Anterior cingulate cortex (tissue), 58 donors: ENCODE measurements at places on chromosomes 2 and 18.

DNA sequence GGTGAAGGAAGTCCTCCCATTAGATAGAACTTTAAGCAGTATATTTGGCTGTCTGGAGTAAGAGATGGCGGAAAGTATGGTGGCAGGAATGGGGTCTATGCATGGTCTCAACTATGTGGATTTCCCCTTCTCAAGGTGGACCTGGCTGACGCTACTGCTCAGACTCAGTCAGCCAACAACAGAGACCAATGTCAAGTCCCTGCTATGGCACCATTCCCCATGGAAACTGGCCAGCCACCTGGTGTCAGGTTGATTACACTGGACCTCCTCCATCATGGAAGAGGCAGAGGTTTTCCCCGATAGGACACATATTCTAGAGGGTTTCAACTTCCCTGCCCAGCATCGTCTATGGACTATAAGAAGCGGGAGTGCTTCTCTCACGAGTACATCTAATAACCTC lies 8.6 kb upstream of the FAHD2A start:
- no peak for DNase-seq

- DNase-seq, result no peak
These were observed 4.3 kb downstream of the MCEE start for GRCh38 chr2:71125506-71126294.

DNA sequence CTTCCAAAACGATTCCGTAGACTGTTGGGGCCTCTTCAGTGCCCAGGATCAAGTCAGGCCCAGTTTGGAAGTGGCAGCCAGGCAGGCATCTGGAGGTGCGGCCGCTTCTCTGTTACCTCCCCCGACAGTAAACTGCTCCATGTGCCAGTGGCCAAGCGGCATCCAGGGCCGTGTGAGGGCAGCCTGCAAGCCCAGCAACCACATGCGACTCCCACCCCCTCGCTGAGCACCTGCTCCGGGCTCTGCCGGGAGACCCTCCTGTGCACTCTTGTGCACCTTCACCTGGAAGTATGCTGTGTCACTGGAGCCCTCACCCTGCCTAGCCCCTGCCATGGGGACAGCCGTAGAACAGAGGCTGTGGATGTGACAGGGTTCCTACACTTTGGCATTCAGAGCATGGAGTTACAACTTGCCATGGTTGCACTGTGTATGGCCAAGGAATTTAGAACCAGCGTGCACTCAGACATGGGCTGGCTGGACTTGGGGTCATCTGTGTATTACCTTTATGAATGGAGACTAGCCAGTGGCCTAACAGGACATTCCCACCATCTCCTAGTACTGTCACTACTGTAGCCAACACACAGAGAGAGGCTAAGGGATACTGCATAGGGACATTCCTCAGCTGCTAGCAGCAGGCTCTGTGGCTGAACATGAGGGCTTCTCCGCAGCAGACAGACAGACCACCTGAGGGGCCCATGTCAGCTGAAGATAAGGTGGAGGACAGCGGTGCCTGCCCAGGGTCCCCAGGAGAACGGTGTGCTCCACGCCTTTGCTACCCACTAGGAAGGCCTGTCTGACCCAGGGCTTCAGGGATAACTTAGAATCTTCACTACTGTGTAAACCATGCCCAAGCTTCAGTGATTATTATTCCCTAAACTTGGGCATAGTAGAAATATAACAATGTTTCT lies 25.0 kb upstream of the FAHD2A start:
- no peak for DNase-seq

DNA sequence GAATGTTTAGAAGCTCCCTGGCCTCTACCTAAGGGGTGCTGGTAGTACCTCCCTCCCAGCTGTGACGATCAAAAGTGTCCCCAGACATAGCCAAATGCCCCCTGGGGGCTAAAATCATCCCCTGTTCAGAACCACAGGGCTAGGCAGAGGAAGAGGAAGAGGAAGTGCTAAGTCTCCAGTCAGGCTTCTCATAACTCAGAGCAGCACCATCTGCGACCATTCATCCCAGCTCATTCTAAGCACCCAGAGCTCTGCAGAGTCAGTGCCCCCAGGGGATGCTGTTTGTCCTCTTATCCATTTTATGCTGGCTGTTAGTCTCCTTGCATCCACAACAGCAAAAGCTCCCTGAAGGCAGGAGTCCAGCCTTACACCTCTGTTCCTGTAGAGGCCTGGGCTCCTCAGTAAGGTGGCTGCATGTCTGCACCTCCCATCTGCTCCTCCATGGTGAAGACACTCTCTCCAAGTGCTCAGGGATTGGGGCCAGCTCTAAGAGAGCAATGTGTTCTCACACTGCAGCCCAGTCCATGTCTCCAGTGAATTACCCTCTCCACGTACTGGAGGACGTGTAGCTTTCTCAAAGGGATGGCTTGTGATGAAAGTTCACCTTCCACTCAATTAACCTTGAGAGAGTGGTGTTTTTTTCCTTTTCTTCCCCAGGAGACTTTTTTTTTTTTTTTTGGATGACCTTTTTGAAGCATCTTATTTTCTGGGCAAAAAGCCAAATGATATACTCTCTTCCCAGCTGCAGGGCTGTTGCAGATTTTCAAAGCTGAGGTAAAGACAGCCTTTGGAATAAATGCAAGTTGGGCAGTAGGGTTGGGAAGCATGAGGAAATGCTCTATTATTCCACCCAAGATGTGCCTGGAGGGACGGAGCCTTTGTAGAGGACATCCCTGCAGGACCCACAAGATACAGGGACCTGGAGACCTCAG lies 158.9 kb upstream of the SLC14A2 start:
- no peak for DNase-seq

DNA sequence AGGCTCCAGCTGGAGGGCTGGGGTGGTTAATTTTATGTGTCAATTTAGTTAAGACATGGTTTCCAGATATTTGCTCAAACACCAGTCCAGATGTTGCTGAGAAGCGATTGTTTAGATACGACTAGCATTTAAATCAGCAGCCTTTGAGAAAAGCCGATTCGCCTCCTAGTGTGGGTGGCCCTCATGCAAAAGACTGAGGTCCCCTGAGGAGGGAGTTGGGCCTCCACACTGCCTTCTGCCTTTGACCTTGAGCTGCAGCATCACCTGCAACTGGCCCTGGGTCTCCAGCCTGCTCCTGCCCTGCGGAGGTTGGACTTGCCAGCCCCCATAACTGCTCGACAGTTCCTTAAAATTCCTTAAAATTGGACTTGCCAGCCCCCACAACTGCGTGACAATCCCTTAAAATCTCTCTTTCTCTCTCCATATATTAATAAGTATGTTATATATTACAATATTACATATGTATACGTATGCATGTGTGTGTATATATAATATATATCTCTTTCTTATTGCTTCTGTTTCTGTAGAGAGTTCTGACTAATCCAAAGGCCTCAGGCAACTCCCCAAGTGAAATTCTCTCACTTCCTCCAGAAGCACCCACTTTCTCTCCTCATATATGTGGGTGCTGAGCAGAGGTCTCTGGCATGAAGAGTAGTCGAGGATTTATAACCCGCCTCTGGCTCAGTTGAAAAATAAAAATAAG lies 14.4 kb downstream of the FBLN7 start:
- no peak for DNase-seq

DNA sequence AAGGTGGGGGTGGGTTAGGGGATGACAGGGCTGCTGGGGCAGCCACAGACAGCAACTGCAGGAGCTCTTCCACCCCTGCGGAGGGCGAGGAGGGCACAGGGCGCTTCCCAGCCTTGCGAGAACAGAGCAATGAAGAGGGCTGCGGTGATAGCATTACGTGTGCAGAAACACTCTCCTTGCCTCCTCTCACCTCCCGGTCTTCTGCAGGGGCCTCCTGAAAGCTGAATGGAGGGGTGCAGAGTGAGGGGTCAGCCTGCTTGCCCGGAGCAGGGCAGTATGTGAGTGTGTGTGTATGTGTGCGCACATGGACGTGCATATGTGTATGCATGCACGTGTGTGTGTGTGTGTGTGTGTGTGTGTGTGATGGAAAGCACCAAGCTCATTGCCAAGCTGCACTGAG lies 29.5 kb upstream of the IL1R2 start:
- DNase-seq, result no peak

DNA sequence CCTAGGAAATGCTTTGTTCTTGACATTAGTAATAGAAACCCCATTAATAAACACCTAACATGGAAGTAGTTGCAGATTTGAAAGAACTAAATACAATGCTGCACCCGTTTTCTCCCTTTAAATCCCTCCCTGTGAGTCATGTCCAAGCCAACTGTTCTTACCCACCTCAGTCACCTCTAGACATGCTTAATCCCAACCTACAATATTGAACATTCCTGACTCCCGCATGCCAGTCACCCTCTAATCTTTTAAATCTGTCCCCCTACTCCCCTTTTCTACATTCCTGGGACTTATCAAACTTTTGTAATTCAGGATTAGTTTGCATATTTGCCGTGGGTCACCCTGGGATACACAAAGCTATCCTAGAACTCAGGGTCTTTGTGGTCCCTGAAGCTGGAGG lies 374.6 kb downstream of the IRS1 start:
- no peak for DNase-seq

DNA sequence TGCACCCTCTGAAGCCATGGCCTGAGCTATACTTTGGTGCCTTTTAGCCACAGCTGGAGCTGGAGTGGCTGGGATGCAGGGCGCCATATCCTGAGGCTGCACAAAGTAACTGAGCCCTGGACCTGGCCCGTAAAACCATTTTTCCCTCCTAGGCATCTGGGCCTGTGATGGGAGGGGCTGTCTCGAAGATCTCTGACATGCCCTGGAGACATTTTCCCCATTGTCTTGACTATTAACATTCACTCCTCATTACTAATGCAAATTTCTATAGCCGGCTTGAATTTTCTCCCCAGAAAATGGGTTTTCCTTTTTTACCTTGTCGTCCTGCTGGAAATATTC lies 15.4 kb downstream of the TAF1B start:
- no peak for DNase-seq

DNA sequence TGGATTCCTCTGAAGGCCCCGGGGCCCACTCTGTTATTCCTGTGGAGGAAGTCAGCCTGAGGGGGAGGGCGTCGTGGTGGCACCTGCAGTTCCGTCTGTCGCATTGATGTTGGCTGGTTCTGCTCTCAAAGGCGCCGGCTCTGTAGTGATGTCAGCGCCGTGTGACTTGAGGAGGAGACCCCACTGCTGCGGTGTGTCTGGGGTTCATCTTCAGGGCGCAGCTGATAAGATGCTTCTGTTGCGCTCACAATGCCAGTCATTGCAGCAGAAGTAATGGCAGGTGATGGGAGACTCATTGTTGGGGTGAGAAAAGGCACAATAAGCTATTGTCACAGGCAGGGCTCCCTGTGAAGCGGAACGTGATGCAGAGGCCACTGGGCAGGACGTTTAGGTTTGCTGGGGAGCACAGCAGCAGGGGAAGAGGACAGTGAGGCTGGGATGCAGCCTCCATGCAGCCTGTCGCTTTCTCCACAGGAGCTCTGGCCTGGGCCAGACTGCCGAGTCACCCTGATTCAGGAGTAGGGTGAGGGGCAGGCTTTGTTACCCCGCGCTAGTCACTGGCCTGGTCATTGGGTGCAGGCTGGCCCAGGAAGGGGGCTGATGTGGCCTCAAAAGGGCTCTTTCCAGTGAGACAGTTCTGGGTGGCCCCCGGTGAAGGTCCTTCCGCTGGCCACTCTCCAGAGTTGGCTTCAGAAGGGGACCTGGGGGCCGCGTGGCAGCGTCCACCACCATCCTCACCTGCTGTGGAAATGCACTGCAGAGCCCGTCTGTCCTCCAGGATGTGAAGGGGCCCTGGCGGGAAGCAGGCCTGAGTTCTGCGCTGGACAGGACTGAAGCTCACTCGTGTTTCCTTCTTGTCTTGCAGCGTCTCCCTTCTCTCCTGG lies 42.9 kb downstream of the SH3BP4 start:
- DNase-seq, result peak; percentile 38

- DNase-seq, result no peak
These were observed 44.4 kb upstream of the SPATS2L start for GRCh38 chr2:200262047-200262446.

DNA sequence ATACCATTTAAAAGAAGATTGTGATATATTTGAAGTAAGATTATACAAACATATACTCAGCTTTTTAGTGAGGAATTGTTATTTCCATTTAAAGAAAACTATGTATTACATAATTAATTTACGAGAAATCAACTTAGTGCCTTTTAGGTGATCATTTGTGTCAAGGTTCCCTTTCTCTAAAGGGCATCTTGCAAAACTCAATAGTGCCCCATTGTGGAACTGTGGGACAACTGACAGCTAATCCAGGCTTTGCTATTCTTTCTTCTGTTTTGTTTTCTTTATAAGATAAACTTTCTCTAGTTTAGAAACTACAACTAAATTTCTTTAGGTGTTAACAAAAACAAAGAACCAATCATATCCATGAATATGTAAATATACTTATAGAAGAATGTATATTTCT lies 24.3 kb upstream of the VIT start:
- no peak for DNase-seq

DNA sequence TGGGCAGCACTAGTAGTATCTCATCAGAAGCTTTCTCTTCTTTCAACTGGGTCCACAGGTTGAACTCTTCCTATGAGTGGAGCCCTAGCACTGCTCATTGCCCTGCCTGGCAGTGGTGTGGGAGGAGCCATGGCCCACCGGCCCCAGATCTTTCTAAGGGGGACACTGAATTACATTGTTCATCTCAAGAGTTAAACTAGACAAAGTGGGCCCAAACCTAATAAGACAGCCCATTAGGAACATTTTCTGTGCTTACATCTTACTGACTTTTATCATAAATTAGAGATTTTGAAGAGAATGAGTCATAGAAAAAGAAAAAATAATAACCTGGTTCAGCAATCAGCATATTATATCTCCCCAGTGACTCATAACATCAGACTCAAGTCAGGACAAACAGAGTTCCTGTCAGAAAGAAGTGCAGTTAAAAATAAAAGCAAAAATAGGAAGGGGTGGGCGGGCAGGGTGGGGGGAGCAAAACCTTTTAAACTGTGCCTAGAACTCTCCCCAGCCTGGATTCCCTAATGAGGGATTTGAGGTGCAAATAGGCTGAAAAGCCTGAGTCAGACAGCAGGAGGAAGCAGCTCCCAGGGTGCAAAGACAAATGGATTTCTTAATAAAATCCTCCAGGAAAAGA lies 161.6 kb upstream of the TRIB2 start:
- DNase-seq, result no peak

DNA sequence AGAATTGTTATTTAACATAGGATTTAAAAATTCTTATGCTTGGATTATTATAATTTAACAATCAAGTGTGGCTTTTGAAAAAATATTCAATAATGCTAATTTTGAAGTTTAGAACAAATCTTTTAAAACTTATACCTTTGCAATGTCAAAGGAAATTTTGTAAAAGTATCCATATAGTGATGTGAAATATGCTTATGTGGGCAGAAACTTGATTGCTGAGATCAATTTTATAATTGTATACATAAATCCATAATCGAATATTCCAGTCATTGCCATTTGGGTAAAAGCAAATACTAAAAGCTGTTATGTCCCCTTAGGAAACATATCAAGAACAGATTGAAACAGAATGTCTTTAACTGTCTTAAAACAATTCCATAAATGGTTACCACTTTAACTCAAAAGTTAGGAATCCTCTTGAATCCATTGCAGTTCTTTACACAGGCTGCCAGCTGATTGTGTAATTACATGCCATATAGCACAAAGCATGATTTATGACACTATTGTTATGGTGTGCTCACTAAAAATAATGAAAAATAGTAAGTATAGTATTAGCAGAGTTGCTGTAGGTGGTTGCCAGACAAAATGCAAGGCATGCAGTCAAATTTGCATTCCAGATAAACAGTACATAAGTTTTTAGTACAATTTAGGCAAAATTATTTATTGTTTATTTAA lies 24.2 kb downstream of the PLCL1 start:
- no peak for DNase-seq
